ENCODE measurements at places on chromosomes 4 and X.
A peak's percentile ranks its signal among the peaks of the same experiment; 100 is the strongest.

- H3K4me3 ChIP-seq, result no peak overlapping the region
- DNase-seq, result no peak
- H3K4me1 ChIP-seq, result no peaks in the 10 kb centered on the region
- H3K27ac ChIP-seq, result no peak overlapping the region
Observed at GRCh38 chr4:101186567-101187184, 160.7 kb downstream of the PPP3CA start.

GRCh38 chrX:10667143-10667542, 46.8 kb upstream of the MID1 start:
- H3K27me3 ChIP-seq, result no peaks in the 10 kb centered on the region
- no peak overlapping the region for H3K4me3 ChIP-seq

GRCh38 chr4:148649652-148650331, 207.6 kb upstream of the NR3C2 start:
- no peak overlapping the region for H3K27ac ChIP-seq
- H3K27me3 ChIP-seq, result no peaks in the 10 kb centered on the region
- no peak for DNase-seq

DNA sequence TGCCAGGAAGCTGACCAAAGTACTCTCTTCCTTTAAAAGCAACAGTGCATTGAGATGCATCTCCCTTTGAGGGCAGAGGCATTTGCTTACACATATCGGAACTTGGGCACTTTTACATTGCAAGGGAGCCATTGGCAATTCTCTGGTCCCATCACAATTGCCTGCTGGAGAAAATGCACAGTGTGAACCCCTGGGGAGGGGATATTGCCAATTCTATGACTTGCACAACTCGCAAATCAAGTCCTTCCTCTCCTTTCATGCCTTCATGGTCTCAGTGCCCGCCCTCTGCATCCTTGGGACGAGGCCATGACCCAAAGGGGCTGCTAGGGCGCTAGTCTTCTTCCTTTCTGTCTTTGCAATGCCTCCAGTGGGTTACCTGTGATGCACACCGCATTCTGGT, 14.9 kb upstream of the PDZD4 start:
- H3K27me3 ChIP-seq, result peaks cover 21% of the 10 kb centered on the region
- no peak for DNase-seq
- no peak overlapping the region for H3K27ac ChIP-seq
- no peaks in the 10 kb centered on the region for H3K36me3 ChIP-seq
- no peaks in the 10 kb centered on the region for H3K4me1 ChIP-seq
- H3K4me3 ChIP-seq, result no peak overlapping the region

- H3K4me3 ChIP-seq, result no peak overlapping the region
- H3K36me3 ChIP-seq, result no peaks in the 10 kb centered on the region
- H3K27me3 ChIP-seq, result no peaks in the 10 kb centered on the region
- no peak for DNase-seq
Observed at GRCh38 chr4:1194010-1194900, 21.9 kb upstream of the SPON2 start.

- no peaks in the 10 kb centered on the region for H3K36me3 ChIP-seq
- no peaks in the 10 kb centered on the region for H3K27me3 ChIP-seq
- no peaks in the 10 kb centered on the region for H3K4me1 ChIP-seq
- DNase-seq, result no peak
Observed at GRCh38 chr4:2250357-2251072, 8.6 kb upstream of the HAUS3 start.

DNA sequence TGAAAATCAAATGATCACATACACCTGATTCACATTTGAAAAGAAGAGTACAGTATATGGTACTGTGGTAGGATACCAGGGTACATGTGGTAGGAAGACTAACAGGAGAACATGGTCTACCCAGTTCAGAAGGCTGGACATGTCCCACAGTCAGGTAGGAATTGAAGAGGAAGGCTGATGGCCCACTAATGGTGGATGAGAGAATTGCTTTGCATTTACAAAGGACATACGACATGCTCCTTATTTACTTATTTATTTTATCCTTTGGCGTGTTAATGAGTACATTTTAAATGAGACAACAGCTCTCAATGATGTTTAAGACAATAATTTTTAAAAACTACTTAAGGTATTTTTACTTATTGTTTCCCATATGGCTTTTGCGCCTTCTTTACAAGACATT, 106.7 kb upstream of the BMP2K start:
- H3K4me1 ChIP-seq, result no peaks in the 10 kb centered on the region
- DNase-seq, result no peak
- no peaks in the 10 kb centered on the region for H3K36me3 ChIP-seq
- no peak overlapping the region for H3K27ac ChIP-seq
- no peaks in the 10 kb centered on the region for H3K27me3 ChIP-seq
- no peak overlapping the region for H3K4me3 ChIP-seq

- H3K4me1 ChIP-seq, result peaks cover 6% of the 10 kb centered on the region
- no peaks in the 10 kb centered on the region for H3K36me3 ChIP-seq
- no peak overlapping the region for H3K27ac ChIP-seq
- H3K27me3 ChIP-seq, result no peaks in the 10 kb centered on the region
Observed at GRCh38 chrX:49177338-49177833, 5.7 kb downstream of the PLP2 start.

DNA sequence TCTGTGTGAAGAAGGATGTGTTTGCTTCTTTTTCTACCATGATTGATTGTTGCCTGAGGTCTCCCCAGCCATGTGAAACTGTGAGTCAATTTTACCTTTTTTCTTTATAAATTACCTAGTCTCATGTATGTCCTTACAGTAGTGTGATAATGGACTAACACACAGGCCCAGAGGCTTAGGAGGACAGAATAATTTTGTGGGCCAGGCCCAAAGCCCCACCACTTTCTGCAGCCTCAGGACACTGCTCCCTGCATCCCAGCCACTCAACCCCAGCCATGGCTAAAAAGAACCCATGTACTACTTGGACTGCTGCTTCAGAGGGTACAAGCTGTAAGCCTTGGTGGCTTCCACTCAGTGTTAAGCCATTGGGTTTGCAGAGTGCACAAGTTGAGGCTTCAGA, 512.7 kb upstream of the CT83 start:
- H3K4me1 ChIP-seq, result no peaks in the 10 kb centered on the region
- no peak overlapping the region for H3K27ac ChIP-seq
- DNase-seq, result no peak
- no peaks in the 10 kb centered on the region for H3K27me3 ChIP-seq

GRCh38 chr4:40763228-40763716, 13.5 kb downstream of the NSUN7 start:
- no peak overlapping the region for H3K4me3 ChIP-seq
- no peaks in the 10 kb centered on the region for H3K27me3 ChIP-seq
- peak; percentile 92 for DNase-seq
- H3K27ac ChIP-seq, result peak overlapping the region; percentile 71
- H3K4me1 ChIP-seq, result peaks cover 19% of the 10 kb centered on the region

GRCh38 chr4:94889946-94890345, 132.2 kb downstream of the BMPR1B start:
- H3K4me1 ChIP-seq, result no peaks in the 10 kb centered on the region
- no peak overlapping the region for H3K4me3 ChIP-seq
- no peaks in the 10 kb centered on the region for H3K36me3 ChIP-seq
- no peak overlapping the region for H3K27ac ChIP-seq
- DNase-seq, result no peak
- no peaks in the 10 kb centered on the region for H3K27me3 ChIP-seq

DNA sequence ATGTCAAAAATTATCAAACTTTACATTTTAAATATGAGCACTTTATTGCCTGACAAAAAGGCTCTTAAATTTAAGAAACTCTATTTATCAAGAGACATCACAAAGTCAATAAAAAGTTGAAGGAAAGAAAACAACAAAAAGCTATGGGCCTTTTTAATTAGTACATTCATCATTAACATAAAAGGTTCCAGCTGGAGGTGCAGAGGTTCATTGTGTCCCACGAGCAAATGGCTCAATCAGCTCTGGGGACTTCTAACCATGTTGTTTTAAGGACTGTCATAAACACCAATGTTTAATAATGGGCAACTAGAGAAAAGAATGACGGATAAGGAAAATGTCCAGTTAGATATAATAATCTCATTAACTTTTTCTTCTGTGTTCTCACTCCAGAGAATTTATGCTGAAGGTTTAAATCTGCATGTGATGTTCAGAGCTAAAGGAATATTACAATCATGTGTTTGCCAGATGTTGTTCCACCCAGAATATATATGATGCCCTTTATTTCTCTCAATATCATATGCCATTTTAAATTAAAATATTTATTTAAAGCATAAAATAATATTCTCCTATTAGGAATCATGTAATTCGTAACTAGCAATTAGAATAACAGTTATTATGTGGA, 840.3 kb upstream of the ADGRL3 start:
- no peak overlapping the region for H3K27ac ChIP-seq
- no peak for DNase-seq
- no peaks in the 10 kb centered on the region for H3K27me3 ChIP-seq
- H3K4me1 ChIP-seq, result no peaks in the 10 kb centered on the region
- H3K36me3 ChIP-seq, result no peaks in the 10 kb centered on the region
- H3K4me3 ChIP-seq, result no peak overlapping the region

GRCh38 chr4:40820101-40820500, 70.3 kb downstream of the NSUN7 start:
- no peaks in the 10 kb centered on the region for H3K4me1 ChIP-seq
- H3K36me3 ChIP-seq, result no peaks in the 10 kb centered on the region
- no peak for DNase-seq

DNA sequence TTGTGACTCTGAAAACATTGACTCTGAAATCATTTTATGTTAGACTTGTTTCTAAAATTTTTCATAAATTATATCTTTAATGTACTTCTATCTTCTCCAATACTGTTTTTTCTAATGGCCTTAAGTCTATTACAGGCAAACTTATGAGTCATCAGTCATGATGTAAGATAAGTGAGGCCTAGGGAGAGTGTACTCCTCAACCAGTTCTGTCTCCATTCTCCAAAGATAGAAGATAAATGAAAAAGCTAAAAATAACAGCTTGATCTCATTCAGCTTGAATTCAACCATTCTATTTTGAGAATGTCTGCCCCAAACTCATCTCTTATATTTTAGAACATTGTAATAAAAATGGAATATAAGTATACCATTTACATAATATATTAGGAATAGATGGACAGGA, 34.5 kb downstream of the STBD1 start:
- H3K36me3 ChIP-seq, result no peaks in the 10 kb centered on the region
- H3K27ac ChIP-seq, result no peak overlapping the region
- 0 out of 2 replicates have a peak, but pooled peaks cover 3% of the 10 kb centered on the region for H3K4me1 ChIP-seq
- no peak overlapping the region for H3K4me3 ChIP-seq
- no peaks in the 10 kb centered on the region for H3K27me3 ChIP-seq
- no peak for DNase-seq

DNA sequence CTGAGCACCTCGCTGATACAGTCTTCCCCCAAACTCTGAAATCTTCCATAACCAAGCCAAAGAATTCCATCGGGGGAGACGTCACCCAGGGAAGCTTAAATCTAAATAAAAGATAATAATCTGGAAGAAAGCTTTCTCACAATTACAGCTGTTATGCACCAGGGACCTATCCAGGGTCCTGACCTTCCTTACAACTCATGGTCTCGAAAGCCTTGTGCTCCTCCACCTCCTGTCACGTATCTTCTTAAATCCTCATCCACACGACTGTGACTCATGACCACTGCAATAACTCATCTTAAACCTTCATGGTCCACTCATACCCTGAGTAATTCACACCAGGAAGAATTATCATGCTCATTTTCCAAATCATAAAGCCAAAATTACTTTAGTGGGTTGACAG, 166.8 kb upstream of the FRG1 start:
- DNase-seq, result no peak
- no peaks in the 10 kb centered on the region for H3K27me3 ChIP-seq
- no peak overlapping the region for H3K27ac ChIP-seq
- H3K4me3 ChIP-seq, result no peak overlapping the region

- H3K27ac ChIP-seq, result peak overlapping the region; percentile 59
- peaks cover 21% of the 10 kb centered on the region for H3K4me1 ChIP-seq
- no peaks in the 10 kb centered on the region for H3K27me3 ChIP-seq
- peak; percentile 88 for DNase-seq
- peak overlapping the region; percentile 50 for H3K4me3 ChIP-seq
Observed at GRCh38 chrX:30831082-30831481, 58.0 kb downstream of the TAB3 start.

DNA sequence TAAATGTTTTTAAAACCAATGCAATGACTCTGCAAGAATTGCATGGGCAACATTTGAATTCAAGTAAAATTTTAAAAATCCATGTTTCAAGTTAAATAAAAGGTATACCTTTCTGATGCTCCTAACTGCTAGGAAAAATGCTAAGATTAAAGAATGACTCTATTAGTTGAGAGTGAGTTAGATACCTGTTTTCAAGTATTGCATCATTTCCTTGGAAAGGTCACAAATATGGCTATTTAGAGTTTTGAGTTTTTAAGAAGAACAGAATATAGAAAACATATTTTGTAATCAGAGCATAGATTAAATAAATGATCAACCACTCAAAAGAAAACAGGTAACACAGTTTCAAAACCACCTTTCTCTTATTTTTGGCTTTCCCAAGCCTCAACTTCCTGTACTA, 18.3 kb upstream of the NPY2R start:
- H3K4me3 ChIP-seq, result no peak overlapping the region
- H3K27me3 ChIP-seq, result no peaks in the 10 kb centered on the region
- no peaks in the 10 kb centered on the region for H3K36me3 ChIP-seq
- no peak for DNase-seq
- peaks cover 8% of the 10 kb centered on the region for H3K4me1 ChIP-seq

DNA sequence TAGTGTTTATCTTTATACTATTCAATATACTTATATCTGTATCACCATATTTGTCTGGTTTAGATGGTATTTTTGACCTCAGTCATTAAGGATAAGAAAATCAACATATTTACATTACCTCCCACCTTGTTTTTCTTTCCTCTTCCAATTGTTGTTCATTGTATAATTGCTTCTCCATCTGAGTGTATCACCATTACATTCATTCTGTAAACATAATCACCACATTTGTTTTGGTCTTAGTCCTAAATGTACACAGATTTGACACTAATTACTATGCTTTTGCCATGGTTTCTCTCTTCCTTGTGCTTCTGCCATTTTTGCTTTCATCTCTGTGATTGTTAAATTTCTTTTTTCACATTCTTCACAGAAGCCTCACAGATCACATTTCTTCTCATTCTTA, 12.7 kb downstream of the ARMCX6 start:
- no peak overlapping the region for H3K4me3 ChIP-seq
- DNase-seq, result no peak
- no peaks in the 10 kb centered on the region for H3K36me3 ChIP-seq
- no peaks in the 10 kb centered on the region for H3K4me1 ChIP-seq

DNA sequence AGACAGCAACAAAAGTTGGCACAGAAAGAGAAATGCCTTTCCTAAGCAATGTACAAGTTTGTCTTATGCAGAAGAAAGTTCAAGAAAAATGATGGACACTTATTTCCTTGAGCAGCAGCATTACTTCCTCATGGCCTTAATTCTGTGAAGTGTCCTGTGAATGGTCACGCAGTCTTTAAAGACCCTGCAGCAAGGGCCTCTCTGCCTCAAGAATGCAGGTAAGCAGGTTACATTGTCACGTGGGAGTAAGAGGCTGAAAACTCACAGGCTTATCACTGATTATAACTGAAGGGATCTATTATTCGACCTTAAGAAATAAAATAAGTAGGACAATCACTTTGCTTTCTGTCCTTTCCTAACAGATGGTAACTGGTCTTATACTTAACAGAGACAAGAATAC, 109.1 kb downstream of the ATP8A1 start:
- DNase-seq, result no peak
- H3K4me1 ChIP-seq, result no peaks in the 10 kb centered on the region
- no peak overlapping the region for H3K27ac ChIP-seq
- no peaks in the 10 kb centered on the region for H3K36me3 ChIP-seq
